ENCODE measurements at places on chromosomes 3 and 15.

DNA sequence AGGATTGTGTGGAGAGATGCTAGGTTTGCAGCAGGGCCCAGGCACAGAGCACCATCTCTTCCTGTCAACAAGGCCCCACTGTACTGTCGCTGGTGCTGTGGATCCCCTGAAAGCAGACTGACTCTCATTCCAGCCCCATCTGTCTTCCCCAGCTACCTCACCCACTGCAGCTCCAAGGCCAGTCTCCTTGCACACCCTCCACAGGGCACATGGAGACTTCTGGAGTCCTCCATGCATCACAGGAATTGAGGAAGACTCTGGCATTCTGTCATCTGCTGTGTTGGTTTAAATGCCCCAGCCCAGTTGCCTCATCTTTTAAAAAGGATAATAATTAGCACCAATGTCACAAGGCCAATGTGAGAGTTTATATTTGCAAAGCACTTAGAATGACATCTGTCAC lies 301.2 kb downstream of the RPLP1 start:
- no peak for DNase-seq

- no peak for DNase-seq
These were observed 59.5 kb upstream of the RYK start for GRCh38 chr3:134309987-134310700.

DNA sequence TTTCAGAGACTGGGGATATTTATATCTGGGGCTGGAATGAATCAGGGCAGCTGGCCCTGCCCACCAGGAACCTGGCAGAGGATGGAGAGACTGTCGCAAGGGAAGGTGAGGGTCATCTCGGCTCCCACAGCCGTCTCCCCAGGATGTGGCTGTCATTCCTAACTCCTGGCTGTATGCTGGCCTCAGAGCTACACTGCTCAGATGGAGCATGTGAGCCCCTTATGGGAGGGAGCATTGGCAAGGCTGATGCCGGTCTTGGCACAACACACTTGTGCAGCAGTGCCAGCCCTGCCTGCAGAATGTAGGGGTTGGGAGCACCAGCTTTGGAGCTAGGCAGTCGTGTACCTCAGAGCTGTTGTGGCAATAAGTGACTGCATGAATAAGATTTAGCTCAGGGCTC lies 5.2 kb downstream of the RCCD1 start:
- DNase-seq = peak; percentile 61

GRCh38 chr3:30667280-30667651 lies 60.9 kb downstream of the TGFBR2 start:
- DNase-seq = no peak

DNA sequence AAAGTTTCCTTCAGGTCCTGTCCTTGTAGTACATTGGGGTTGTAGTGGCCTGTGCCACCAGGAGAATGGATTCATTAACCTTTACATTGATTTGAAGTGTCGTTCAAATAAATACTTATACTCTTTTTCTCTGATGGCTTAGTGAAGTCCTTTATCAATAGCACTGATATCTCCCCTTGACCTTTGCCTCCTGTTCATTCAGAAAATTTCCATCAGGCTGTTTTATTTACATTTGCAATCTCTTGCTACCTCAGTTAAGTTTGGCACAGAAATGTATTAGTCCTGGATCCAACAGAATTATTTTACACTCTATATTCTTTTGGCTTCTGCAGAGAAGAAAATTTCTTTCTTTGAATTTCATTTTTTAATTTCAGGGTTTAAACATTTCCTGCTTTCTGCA lies 497.0 kb downstream of the RBMS3 start:
- no peak for DNase-seq

DNA sequence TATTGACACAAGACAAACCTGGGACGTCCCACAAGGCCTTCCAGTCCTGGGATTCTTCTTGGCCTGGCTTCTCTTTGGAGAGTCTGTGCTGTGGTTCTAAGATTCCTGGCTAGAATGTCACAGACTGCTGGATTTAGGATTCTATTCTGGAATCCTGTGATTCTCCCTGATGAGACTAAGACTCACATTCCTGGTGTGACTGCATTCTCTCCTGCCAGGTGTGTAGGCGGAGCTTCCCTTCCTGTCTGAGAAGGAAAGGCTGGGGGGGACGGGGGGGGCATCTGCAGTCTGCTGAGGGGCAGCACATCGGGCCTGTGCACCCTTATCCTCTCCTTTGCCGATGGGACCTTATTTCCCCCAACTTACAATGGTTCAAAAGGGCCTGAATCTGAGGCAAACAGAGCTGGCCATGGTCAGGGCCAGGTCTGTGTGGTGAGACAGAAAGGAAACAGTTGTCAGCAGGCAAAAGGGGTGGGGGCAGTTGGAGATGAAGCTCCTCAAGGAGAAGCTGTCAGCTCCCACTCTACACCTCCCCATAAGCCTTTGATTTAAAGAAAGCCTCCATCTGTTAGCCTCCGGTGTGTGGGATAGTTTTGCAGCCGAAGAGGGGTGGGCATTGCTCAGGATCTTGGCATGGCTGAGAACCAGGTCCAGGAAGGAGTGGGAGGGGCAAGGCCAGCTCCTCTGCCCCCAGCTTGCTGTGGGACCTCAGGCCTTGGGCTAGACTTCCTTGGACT lies 30.9 kb downstream of the VIPR1 start:
- DNase-seq = no peak

- no peak for DNase-seq
These were observed 26.4 kb upstream of the RPS17 start for GRCh38 chr15:82566690-82567089.

DNA sequence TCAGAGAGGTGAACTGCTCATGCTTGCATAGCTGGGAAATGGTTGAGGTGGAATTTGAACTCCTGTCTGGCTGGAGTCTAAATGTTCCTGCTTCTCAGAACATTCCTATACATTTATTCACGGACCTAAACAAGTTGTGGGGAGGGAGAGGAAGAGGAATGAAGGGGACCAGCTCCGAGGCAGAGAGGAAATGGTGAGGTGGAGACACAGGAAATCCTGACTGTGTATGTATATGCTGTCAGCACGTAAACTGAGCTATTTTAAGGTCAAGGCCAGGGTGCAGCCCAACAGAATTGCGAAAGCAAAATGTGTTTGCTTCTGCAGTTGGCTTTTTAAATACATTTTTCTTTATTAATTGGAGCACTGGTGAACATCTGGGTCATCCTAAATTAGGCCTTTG lies 74.1 kb upstream of the POMGNT2 start:
- DNase-seq = no peak

DNA sequence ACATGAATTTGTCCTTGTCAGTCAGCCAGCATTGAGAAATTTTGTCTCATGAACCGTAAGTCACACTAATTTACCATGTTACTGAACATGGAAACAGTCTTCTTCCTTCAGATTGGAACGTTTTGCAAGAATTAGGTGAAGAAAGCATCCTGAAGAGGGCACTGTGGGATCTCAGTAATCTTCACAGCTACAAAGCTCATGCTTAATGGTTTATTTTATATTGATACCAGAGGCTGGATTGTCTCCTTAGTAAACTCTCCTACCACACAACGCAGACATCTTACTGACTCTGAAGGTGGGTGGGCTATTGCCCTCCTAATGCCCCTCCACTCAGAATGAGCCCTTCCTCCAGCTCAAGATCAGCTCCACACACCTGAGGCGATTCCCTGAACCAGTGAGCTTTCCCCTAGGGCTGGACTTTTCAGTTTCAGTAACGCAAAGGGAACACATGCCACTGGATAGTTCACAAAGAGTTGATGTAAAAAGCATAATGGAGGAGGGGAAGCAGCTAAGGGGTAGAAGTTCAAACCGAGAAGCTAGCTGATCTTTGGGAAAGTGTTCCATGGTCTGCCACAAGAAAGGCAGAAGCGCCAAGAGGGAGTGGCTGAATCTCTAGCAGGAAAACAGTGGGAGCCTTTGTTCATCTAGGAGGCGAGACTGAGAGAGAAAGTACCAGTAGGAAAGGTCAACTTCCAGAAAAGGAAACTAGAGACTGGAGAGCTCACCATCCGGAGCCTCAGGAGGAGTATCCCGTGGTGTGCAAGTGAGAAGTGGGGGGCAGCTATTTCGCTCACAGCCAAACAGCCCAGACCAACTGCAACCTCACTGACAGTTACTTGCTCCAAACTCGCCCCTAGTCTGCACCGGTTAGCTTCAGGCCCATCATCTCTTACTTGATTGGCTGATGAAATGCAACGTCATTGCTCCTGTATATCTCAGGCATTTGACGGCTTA lies at the start of gene SLC9C1:
Gene SLC9C1 (minus strand): TSS at position 849 of the 954 bp plus-strand sequence. CDS start 7,425 bp downstream, outside the sequence.
- peak; percentile 32 for DNase-seq

DNA sequence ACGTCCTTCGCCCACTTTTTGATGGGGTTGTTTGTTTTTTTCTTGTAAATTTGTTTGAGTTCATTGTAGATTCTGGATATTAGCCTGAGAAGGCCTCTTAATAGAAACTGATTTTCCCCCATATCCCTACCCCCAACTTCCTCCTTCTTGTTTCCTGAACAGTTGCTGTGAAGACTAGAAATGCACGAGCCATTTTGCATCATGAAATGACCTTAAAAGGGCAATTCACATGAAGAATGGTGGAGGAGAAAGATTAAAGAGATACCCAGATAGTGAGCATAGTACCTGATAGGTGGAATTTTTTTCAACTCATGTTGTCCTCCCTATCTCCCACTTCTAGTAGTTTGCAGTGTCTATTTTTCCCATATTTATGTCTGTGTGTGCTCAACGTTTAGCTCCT lies 55.2 kb upstream of the KCNH8 start:
- DNase-seq = no peak

DNA sequence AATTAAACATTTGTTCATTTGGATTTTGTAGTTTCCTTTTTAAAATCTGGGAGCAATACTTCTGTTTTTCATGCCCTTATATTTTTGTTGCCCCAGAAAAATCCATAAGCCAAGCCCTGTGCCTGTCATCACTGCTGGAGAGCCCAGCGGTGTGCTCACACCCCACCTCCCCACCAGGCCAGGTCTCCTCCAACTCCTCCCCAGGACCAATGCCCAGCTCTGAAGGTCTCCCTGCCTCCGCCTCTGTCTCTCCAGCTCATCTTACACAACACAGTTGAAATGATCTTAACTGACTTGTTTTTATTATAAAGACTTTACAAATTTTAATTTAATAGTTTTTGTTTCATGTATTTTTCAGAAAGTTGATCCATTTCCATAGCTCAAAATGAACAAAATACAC lies 66.4 kb downstream of the RHCG start:
- no peak for DNase-seq

DNA sequence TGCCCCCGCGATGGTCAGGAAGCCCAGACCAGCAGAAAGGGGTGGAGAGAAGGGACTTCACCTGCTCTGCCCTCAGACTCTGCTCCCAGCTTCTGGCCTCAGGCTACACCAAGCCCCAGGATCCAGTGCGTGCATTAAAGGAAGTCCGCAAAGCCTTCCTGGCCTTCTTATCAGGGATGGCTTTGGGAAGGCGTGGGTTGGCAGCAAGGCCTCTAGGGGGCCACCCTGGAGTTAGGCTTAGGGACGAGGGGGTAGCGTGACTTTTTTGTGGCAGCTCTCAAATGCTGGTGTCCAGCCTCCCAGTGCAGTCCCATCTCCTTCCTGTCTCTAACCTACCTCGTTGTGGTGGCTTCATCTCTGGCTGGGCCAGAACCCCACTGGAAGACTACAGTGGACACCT lies 18.9 kb upstream of the RPL29 start:
- DNase-seq = no peak

GRCh38 chr3:73451301-73451944 lies 173.3 kb downstream of the PDZRN3 start:
- DNase-seq = no peak

GRCh38 chr3:59885899-59886400 lies 836.1 kb upstream of the CFAP20DC start:
- DNase-seq = no peak

- DNase-seq = no peak
These were observed 6.5 kb upstream of the PLSCR1 start for GRCh38 chr3:146550743-146551510.

GRCh38 chr3:97257942-97258697 lies 443.7 kb downstream of the EPHA6 start:
- DNase-seq = no peak

GRCh38 chr3:169337500-169338078 lies 325.9 kb downstream of the MECOM start:
- no peak for DNase-seq

DNA sequence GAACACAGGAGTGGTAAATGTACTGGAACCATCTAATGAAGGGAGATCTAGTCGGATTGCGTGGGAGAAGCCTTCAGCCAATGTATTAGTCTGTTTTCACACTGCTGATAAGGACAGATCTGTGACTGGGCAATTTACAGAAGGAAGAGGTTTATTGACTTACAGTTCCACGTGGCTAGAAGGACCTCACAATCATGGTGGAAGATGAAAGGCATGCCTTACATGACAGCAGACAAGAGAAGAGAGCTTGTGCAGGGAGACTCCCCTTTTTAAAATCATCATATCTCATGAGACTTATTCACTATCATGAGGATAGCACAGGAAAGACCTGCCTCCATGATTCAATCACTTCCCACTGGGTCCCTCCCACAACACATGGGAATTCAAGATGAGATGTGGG lies 17.0 kb downstream of the HRG start:
- DNase-seq = no peak

DNA sequence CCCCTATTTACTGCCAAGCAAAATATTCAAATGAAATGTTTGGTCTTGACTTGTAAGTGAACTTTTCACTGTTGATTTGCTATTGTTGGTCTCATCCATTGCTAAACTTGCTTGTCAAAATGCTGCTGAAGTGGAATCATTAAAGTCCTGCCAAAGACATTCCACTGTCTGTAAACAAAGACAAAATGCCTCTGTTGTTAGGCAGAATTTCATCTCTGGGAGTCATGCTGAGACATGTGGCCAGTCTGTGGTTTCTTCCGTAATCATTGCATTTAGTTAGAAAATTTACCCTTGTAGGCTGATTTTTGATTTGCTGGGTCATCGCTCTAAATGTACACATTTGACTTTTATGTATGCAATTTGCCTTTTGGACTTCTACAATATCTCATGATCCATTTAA lies 577.7 kb downstream of the MECOM start:
- DNase-seq = no peak

GRCh38 chr15:61584410-61584809 lies 355.3 kb upstream of the RORA start:
- DNase-seq = no peak

DNA sequence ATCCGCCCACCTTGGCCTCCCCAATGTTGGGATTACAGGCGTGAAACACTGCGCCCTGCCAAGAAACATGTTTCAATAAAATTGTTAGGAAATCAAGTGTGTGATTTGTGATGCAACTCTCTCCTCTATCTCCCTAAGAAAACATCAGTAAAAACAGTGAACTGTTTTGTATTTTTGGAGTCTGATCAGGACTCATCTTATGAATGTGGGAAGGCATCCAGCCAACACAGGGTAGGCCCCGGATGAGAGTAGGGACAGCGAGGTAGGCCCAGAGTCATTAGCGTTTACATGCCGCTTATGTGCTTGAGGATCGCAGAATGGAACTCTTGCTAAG lies 884 bp upstream of the GLYCTK start:
- no peak for DNase-seq

- peak; percentile 66 for DNase-seq
These were observed 64.6 kb downstream of the CYP11A1 start for GRCh38 chr15:74302821-74303359.

DNA sequence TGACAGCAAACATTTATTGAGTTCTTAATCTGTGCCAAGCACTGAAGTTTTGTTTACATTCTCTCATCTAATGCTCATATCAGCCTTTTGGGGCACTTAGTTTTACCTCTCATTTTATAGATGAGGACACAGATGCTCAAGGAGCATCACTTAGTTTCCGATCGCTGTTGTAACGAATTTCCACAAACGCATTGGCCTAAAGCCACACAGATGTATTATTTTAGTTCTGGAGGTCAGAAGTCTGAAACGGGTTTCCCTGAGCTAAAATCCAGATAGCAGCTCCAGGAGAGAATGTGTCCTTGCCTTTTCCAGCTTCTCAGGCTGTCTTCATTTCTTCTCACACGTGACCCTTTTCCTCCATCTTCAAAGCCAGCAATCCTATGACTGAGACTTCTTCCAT lies 11.1 kb downstream of the SEMA6D start:
- no peak for DNase-seq

- no peak for DNase-seq
These were observed 3.2 kb downstream of the CTDSPL start for GRCh38 chr3:37864904-37865303.

Measured in frontal cortex (tissue), 4 donors.